ENCODE measurements at places on chromosomes 1 and 21. TPM values are rescaled to one million over a fixed set of nuclear protein-coding genes. Genes with fewer than 3 reads are reported as not detected.

ZNF695 gene
- 6.0 TPM for total RNA-seq

PTAFR gene
- 3.5 TPM for total RNA-seq

RAP1A gene
- total RNA-seq = 36.9 TPM

CLCNKB gene
- 0.92 TPM for total RNA-seq

BTBD8 gene
- total RNA-seq = 93.0 TPM
